ENCODE measurements at places on chromosomes 2 and 18. TPM values are rescaled to one million over a fixed set of nuclear protein-coding genes. Genes with fewer than 3 reads are reported as not detected.

SP5 gene
- not detected for total RNA-seq

LONRF2 gene
- total RNA-seq: 0.24 TPM

WNT10A gene
- total RNA-seq: 3.7 TPM

ADAM23 gene
- total RNA-seq: 2.5 TPM

DYNAP gene
- not detected for total RNA-seq

COX7A2L gene
- total RNA-seq: 63.2 TPM

PXDN gene
- 3.1 TPM for total RNA-seq

CXCR4 gene
- total RNA-seq: 1,323 TPM

DNA sequence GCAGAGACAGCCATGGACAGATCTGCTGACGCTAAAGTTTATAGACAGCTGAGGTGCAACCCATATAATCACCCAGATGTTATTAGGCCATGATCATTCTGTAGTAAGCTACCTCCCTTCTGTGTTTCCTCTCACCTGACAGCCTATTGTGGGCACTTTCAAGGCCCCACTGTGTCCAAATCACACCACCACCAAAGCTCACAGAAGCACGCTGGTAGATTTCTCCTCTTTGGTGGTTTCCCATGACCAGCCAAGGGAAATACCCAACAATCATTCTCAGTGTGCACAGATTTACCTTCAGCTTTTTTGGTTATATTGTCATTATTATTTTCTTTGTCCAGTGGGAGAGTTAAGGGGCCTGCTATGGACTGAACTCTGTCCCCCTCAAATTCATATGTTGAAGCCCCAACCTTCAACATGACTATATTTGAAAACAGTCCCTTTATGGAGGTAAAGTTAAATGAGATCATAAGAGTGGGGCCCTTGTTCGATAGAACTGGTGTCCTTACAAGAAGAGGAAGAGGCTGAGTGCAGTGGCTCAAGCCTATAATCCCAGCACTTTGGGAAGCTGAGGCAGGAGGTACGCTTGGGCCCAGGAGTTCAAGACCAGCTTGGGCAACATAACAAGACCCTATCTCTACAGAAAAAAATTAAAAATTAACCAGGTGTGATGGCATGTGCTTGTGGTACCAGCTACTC, 74.0 kb upstream of the MSH6 start:
- no peaks in the 10 kb centered on the region for H3K36me3 ChIP-seq
- no peak for DNase-seq
- H3K4me3 ChIP-seq: no peak overlapping the region
- no peaks in the 10 kb centered on the region for H3K27me3 ChIP-seq

DNA sequence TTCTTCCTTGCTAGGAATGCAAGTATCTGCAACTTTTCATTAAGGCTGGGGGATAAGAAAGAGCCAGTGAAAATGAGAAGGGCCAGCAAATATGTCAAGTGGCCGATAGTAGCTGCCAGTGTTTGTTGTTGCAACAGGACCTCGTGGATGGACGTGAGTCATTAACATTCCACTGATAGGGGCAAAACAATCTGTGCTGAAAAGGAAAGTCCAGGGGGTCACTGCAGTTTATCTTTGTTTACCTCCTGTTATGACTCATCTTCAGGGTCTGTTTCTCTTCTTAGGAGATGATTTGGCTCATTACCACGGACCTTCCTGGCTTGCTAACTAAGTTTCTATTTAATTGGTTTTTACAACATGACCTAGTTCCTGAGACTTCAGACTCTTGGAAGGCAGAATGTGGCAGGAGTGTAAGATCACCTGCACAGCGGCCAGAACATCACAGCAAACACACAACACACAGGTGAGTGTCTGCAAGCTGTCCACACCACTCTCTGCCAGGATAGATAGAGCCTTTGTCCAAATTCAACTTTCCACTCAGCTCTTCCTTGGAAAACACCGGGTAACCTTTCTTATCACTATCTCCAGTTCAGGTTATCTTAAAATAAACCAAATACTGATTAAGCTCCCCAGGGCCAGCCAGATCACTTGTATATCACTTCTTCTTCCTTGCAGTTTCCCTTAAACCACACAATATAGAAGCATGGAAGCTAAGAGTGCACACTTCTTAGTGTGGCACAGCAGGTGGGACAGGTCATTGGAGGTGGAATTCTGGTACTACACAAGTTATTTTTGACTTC, 157.5 kb upstream of the LMAN1 start:
- no peak for DNase-seq
- H3K4me3 ChIP-seq: no peak overlapping the region

DNA sequence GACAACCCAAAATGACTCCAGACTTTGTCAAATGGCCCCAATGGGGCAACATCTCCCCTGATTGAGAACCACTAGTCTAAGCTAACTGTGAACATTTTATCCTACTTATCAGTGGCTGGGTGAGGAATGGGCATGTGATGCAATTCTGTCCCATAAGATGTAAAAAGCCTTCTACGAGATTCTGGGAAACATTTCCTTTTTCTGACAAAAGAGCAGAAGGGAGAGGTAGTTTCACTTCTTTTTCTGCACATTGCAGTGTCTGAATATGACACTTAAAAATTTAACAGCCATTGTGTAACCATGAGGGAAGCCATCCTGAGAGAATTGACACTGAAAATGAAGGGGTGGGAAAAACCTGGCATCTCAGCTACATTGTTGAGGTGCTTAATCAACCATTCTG, 17.3 kb upstream of the MARCHF4 start:
- H3K27ac ChIP-seq: no peak overlapping the region
- no peak for DNase-seq
- H3K4me1 ChIP-seq: peaks cover 13% of the 10 kb centered on the region
- H3K4me3 ChIP-seq: no peak overlapping the region

GRCh38 chr2:235909358-235909757, 258.8 kb downstream of the GBX2 start:
- no peak for DNase-seq
- H3K4me3 ChIP-seq: no peak overlapping the region
- no peaks in the 10 kb centered on the region for H3K4me1 ChIP-seq
- H3K27me3 ChIP-seq: no peaks in the 10 kb centered on the region
- no peaks in the 10 kb centered on the region for H3K36me3 ChIP-seq

GRCh38 chr2:154724194-154724797, 25.8 kb downstream of the KCNJ3 start:
- no peak overlapping the region for H3K4me3 ChIP-seq
- no peaks in the 10 kb centered on the region for H3K4me1 ChIP-seq
- no peaks in the 10 kb centered on the region for H3K27me3 ChIP-seq

DNA sequence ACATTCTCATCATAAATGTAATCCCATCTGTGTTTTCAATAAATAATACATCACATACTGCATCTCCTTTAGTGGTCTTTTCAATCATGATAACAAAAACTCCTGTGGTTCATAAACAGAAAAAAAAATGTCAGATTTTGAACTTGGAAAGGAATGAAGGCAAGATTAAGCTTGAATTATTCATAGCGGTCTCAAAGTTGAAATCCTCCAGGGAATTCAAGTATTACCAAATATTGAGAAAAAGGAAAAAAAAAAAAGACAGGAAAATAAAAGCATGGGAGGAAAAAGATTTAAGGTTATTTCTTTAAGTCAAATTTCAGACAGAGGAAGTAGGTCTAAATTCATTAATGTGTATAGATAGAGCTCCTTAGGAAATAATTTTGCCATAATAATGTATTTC, 92.1 kb downstream of the COLEC12 start:
- H3K4me1 ChIP-seq: no peaks in the 10 kb centered on the region
- no peaks in the 10 kb centered on the region for H3K36me3 ChIP-seq
- H3K27ac ChIP-seq: no peak overlapping the region

GRCh38 chr18:55407774-55408535, 180.0 kb downstream of the TCF4 start:
- no peak overlapping the region for H3K4me3 ChIP-seq
- H3K27ac ChIP-seq: no peak overlapping the region

GRCh38 chr2:66569321-66569851, 134.5 kb downstream of the MEIS1 start:
- DNase-seq: no peak
- H3K4me1 ChIP-seq: no peaks in the 10 kb centered on the region
- no peak overlapping the region for H3K4me3 ChIP-seq
- no peaks in the 10 kb centered on the region for H3K36me3 ChIP-seq
- no peak overlapping the region for H3K27ac ChIP-seq

- DNase-seq: no peak
- H3K36me3 ChIP-seq: no peaks in the 10 kb centered on the region
- H3K4me1 ChIP-seq: no peaks in the 10 kb centered on the region
- peaks cover 4% of the 10 kb centered on the region for H3K27me3 ChIP-seq
These were observed 5.6 kb downstream of the DES start for GRCh38 chr2:219423652-219424377.

DNA sequence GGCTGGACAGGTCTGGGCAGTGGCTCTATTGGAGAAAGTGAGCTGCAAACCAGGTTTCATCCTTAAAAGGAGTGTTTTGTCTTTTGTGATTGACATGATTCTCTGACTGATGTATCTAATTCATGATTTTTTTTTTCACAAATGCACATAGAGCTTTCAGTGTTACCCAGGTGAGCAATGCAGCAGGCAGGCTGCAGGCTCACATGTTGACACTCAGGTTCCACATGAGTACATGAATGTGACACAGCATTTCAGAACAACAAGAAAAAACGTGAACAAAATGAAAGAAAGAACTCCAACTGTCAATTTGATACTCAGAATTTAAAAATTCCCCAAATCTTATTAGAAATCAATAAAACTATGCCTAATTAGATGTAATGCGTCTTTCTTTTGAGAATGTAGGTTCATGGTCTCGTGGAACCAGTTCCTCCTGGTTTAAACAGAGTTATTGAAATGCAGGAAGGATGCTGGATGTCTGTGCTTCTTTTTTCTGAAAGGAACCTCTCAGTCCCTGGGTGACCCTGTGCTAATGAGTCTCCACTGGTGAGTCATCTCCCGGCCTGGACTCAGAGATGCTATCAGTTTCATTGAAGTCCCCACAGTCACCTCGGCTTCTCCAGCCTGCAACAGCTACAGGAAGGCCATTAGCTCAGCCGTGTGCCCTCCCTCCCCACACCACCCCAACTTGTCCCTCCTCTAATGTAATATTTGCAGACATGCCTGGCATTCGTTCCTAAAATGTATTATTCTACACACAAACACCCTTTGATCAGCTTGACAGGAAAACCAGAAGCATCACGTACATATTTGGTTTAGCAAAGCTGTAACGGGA, 430.4 kb downstream of the LPIN1 start:
- H3K36me3 ChIP-seq: no peaks in the 10 kb centered on the region
- H3K4me3 ChIP-seq: peak overlapping the region; percentile 21
- no peak for DNase-seq

GRCh38 chr18:4276953-4277585, 178.0 kb downstream of the DLGAP1 start:
- H3K4me1 ChIP-seq: no peaks in the 10 kb centered on the region
- H3K27ac ChIP-seq: no peak overlapping the region
- H3K27me3 ChIP-seq: no peaks in the 10 kb centered on the region
- no peak overlapping the region for H3K4me3 ChIP-seq

GRCh38 chr2:54757500-54757899, 34.0 kb downstream of the EML6 start:
- DNase-seq: no peak
- no peak overlapping the region for H3K27ac ChIP-seq
- H3K36me3 ChIP-seq: no peaks in the 10 kb centered on the region

- H3K4me1 ChIP-seq: no peaks in the 10 kb centered on the region
- no peak overlapping the region for H3K27ac ChIP-seq
- H3K4me3 ChIP-seq: no peak overlapping the region
- H3K27me3 ChIP-seq: no peaks in the 10 kb centered on the region
These were observed 116.4 kb downstream of the COL6A3 start for GRCh38 chr2:237297421-237298150.

DNA sequence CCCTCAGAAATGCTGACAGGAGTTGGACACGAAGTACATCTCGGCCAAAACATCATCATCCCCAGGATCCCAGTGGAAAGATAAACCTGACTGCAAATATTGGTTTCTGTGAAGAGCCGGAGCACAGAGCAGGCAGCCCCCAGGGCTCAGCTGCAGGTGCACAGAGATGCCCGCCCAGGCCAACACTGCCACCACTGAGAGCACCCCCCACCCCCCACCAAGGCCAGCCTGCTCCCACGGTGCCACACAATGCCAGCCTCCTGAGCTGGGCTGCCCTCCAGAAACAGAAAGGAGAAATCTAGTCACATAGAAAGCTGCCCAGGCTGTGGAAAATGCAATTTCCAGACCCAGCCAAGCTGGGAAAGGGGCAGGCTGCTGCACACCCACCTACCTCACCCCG, 71.7 kb downstream of the GALNT14 start:
- H3K4me3 ChIP-seq: no peak overlapping the region
- no peaks in the 10 kb centered on the region for H3K4me1 ChIP-seq
- no peaks in the 10 kb centered on the region for H3K27me3 ChIP-seq
- no peaks in the 10 kb centered on the region for H3K36me3 ChIP-seq
- H3K27ac ChIP-seq: no peak overlapping the region

- H3K27me3 ChIP-seq: no peaks in the 10 kb centered on the region
- no peaks in the 10 kb centered on the region for H3K36me3 ChIP-seq
- no peak overlapping the region for H3K4me3 ChIP-seq
- no peak overlapping the region for H3K27ac ChIP-seq
- no peaks in the 10 kb centered on the region for H3K4me1 ChIP-seq
These were observed 59.5 kb downstream of the E2F6 start for GRCh38 chr2:11406267-11406957.
